ENCODE measurements at places on chromosomes 5 and 9.
A peak's percentile ranks its signal among the peaks of the same experiment; 100 is the strongest.

GRCh38 chr9:106560540-106560939 is 302.4 kb upstream of the ZNF462 start:
- no peak for DNase-seq

GRCh38 chr9:20499013-20499412 is 123.3 kb downstream of the MLLT3 start:
- DNase-seq, result no peak

DNA sequence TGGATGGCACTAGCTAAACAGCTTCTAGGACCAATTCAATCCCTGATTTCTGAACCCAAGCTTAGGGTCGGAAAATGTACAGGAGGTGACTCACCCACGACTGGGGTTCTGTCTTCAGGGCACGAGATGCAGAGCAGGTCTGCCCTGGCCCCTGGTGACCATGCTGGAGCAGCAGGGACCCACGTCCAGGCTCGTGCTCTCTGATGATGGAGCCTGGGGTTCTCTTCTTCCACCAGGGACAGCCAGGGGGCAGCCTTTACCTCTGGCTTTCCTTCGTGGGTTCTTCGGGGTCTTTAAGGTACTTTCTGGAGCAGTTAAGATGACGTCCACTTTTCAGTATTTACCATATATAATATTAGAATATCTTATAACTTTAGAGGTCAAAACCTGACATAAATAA is 2.1 kb downstream of the CFAP77 start:
- DNase-seq, result no peak

- DNase-seq, result no peak
These were observed 2.5 kb downstream of the TLX3 start for GRCh38 chr5:171311322-171312077.

DNA sequence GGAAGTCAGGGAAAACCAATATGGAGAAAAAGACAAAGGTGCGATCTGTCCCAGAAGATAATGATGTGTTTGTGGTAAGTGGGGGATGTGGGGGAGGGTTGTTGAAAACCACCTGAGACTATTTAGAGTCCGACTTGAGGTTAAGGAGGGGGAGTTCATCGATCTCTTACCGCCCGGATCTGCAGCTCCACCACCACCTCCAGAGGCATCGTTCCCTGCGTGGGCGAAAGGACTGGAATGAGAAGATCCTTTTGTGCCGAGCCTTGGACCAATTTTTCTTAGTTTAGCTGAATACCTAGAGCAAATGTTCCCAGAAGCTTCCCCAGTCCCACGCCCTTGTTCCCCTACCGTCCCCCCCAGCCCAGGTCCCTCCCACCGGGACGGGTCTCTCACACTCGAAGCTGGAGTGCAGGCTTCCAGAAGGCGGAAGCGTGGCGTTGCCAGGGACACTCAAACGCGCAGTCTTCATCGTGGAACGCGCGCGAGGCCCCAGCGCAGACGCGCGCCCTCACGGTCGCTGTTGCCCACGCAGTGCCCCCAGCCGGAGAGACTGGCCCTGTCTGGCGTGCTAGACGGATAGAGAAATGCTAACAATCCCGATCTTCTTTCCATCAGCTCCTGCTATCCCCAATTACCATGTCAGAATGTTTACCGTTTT is at the start of gene SPATA6L:
TSS of gene SPATA6L (minus strand) at position 439 of the 658 bp plus-strand sequence. CDS start at position 209, 230 bp downstream.
- peak; percentile 56 for DNase-seq

DNA sequence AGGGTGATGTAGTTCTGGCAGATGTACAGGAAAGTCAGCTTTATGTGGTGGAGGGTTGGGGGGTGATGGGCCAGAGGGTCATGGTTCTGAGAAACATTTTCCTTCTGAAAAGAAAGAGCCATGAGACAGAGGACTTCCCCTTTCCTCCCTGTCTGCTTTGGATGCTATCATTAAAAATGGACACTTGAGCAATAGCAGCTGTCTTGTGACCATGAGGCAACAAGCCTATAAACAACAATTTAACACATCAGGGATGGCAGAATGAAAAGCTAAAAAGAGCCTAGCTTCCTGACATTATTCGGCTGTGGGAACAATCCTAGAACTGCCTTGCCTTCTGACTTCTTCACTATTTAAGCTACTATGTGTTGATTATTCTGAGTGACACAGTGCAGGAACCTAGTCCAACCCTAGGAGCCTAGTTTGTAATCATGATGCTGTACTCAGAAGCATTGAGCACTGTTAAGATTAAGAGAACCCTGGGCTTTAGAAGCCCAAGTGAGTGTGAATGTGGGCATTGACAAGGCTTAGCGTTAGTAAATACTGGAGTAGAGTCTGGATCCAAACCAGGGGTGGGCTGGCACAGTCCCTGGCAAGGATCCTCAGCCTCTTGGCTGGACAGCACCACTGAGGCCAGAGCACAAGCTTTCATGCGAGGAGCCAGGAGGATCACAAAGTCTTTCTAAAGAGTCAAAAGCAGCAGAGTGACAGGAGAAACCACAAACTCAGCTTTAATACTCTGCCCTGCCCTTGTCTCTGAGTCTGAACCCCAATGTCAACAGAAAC is 178.5 kb upstream of the EGFLAM start:
- DNase-seq, result no peak

DNA sequence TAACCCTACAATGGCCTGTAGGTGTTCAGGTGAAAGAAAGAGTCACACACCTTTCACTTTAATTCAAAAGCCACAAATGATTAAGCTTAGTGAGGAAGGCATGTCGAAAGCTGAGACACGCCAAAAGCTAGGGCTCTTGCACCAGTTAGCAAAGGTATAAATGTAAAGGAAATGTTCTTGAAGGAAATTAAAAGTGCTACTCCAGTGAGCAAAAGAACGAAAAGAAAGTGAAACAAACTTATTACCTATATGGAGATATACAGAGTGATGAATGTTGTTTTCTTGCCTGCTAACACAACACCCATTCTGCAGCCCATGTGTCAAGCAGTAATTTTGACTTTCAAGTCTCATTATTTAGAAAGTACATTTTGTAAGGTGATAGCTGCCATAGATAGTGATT is 254.2 kb upstream of the SLC24A2 start:
- DNase-seq, result no peak

DNA sequence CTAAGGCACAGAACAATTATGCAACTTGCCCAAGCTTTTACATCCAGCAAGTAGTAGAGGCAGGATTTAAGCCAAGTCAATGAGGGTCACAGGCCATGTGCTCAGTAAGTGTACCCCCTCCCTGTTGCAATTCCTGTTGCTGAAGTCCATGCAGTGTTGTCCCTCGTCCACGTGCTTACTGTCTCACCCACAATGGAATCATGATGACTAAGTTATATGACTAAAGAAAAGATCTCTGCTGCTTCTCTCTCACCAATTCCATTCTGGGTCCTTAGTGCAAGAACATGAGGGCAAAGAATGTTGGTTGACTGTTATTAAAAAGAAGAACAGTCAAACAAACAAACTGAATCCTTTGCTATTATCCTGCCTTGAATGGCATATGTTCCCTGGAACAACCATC is 233.6 kb upstream of the SLC24A2 start:
- no peak for DNase-seq

GRCh38 chr5:86878250-86878649 is 260.5 kb downstream of the COX7C start:
- DNase-seq, result no peak

DNA sequence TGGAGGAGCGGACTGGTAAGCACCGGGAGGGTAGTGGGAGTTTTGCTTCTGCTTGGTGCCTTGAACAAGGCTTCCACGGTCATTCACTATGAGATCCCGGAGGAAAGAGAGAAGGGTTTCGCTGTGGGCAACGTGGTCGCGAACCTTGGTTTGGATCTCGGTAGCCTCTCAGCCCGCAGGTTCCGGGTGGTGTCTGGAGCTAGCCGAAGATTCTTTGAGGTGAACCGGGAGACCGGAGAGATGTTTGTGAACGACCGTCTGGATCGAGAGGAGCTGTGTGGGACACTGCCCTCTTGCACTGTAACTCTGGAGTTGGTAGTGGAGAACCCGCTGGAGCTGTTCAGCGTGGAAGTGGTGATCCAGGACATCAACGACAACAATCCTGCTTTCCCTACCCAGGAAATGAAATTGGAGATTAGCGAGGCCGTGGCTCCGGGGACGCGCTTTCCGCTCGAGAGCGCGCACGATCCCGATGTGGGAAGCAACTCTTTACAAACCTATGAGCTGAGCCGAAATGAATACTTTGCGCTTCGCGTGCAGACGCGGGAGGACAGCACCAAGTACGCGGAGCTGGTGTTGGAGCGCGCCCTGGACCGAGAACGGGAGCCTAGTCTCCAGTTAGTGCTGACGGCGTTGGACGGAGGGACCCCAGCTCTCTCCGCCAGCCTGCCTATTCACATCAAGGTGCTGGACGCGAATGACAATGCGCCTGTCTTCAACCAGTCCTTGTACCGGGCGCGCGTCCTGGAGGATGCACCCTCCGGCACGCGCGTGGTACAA is 556 bp downstream of the PCDHGC3 start:
- peak; percentile 70 for DNase-seq

- DNase-seq, result no peak
These were observed 9.7 kb upstream of the ORM1 start for GRCh38 chr9:114313186-114313585.

GRCh38 chr9:121613009-121613752 is 38.3 kb upstream of the DAB2IP start:
- DNase-seq, result no peak

DNA sequence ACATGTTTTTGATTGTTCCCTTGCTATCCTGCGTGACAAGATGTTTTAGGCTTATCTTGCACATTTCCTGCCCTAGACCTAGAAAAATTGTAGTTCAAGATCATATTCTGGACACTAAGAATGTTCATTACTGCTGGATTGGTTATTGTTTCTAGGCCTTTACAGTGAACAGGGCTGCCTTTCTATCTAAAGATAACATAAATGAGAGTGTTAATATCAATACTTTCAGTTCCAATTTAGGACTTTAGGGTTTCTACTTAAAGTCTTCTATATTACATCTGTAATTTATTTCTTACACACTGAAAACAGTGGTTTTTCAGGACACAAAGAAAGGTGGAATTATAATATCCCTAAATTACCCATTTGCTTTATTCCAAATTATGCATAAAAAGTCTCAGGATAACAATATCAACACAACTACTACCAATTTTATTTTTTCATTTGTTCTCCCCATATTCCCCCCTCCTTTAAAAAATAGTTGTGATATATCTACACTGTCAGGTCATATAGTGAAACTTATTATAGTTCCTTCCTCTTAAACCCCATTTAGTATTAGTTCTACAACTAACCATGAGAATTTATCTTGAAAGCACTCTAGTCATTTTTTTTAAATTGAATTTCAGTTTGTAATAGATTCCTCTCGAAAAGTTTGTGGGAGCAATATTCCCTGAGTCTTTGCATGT is 293.9 kb upstream of the RIOK2 start:
- no peak for DNase-seq

DNA sequence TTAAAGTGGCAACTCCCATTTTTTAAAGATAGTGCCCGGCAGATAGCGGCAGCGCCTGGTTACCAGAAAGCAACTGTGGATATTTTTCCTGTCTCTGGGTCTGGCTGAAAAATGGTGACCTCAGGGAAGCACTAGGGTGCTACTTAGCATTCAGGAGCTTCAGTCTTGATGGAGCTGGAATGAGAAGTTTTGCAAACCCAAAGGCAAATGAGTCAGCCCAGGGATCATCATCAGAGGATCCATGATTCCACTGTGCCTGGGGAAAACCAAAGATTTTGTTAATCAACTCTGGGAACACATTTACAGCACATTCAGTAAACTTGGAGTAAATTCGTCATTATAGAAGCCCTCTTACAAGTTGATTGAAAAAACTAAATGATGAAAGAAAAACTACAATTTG is 26.7 kb downstream of the F2R start:
- DNase-seq, result no peak

GRCh38 chr5:90307782-90308181 is 101.8 kb downstream of the CETN3 start:
- DNase-seq, result no peak

DNA sequence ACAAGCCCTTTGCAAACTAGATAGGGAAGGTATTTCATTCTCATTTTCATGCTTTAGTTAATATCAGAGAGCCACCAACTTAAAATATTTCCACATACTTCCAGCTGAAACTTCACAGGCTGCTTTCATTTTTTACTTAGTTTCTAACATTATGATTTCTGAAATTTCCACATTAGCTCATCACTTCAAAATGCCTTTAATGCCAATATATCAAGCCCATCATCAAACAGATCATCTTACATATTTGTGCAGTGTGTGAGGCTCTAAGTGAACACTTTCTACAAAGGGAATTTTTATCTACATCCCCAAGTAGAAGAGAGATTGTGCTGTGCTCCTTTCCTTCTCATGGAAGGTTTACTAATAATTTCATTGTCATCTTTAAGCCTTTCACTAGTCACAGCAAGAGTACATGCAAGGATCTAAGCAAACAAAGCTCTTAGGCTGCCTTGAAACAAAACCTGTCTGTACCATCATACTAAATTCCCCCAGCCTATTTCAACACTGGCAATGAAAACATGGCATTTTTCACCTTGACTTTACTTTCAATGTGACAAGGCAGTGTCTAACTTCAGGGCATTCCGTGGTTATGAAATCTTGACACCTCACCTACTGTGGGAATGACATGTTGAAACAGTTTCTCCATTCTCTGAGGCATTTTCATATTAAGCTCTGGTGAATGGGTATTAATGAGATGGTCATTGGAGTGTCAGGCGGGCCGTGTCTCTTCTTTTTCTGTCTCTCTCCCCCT is 45.4 kb downstream of the PPP2R2B start:
- DNase-seq, result no peak

GRCh38 chr9:114845373-114845772 is 39.5 kb upstream of the TNFSF15 start:
- no peak for DNase-seq

Data from lower leg skin (tissue), 4 donors.